ENCODE measurements at places on chromosomes 1 and 21.
A peak's percentile ranks its signal among the peaks of the same experiment; 100 is the strongest.

DNA sequence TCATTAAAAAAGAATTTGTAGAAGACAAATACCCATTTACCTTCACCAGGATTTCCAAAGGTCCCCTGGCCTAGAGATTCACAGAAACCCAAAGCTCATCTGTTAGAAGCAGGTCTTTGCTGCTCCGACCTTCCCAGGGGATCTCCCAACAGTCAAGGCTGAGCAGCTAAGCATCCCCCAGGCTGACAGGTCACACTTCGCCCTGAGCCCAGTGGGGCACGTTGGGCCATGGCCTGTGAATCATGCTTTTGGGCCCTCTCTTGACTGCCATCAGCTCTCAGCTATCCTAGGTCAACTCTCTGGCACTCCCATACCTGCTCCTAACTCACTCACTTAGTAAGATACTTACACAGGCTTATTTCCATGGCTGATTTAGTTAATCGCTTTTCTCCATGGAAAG, 157.7 kb downstream of the DSCAM start:
- DNase-seq: no peak

- DNase-seq: no peak
Measured at GRCh38 chr1:89121641-89122040, 4.3 kb downstream of the GBP2 start.

- DNase-seq: no peak
Measured at GRCh38 chr1:182405578-182405977, 5.1 kb upstream of the TEDDM1 start.

DNA sequence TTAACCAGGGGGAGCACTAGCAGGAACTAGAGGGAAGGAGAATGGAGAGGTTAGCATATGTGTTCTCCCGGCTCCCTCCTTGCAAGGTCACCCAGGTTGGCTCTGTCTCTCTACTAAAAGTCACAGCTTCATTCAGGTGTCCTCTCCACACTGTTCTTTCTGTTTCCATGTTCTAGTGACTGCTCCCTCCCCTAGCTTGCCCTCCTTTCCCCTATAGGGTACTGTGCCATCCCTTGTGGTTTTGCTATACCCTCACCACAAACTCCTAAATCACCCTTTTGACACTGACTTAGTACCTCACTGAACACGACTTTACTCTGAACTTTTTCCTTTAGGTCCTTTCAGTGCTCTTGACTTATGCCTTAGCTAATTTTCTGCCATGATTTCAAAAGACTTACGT, 389.3 kb downstream of the ST6GALNAC3 start:
- no peak for DNase-seq

DNA sequence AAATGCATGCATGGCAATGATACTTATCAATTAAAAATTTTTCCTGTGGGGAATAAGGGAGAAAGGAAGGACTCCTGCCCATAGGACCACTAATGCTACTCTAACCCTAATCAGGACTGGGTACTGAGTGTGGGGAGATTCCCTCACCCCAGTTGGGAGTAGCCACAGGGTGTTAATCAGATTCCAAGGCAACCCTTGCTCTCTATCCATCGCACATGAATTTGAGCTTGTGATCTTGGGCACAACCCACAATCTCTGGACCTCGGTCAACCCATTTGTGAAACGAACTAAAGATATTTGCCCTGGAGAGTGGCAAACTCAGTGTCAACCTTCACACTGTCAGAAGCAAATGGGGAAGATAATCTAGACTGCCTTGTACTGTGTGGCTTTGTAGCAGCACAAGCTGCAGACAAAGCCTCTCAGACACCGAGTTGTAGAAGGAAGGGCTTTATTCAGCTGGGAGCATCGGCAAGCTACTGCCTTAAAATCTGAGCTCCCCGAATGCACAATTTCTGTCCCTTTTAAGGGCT, 69.5 kb downstream of the SERINC2 start:
- no peak for DNase-seq

DNA sequence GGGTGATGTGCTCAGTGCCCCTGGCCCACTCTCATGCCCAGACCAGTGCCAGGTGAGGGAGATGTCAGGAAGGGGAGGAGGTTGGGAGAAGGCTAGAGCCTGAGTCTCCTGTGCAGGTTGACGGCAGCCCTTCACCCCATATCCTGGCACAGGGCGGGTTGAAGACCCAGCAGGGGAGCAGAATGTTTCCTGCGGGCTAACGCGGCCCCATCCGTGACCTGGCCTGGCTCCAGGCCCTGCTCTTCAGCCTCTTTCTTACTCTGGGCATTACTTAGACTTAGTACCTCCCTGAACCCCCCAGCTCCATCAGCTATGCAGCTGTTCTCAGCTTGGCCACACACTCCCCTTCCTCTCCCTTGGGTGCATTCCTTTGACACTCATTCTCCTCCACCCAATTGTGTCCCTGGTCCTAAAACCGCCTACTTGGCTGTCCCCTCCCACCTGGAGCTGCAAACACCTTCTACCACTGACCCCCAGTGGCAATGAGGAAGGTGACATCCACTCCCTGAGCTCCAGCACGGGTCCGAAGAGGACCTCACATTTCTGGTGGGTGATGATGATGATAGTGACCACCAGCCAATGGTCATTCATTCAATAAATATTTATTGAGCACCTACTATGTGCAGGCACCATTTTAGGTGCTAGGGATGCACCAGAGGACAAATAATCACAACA, 179.0 kb downstream of the PTPRU start:
- DNase-seq: peak; percentile 75

DNA sequence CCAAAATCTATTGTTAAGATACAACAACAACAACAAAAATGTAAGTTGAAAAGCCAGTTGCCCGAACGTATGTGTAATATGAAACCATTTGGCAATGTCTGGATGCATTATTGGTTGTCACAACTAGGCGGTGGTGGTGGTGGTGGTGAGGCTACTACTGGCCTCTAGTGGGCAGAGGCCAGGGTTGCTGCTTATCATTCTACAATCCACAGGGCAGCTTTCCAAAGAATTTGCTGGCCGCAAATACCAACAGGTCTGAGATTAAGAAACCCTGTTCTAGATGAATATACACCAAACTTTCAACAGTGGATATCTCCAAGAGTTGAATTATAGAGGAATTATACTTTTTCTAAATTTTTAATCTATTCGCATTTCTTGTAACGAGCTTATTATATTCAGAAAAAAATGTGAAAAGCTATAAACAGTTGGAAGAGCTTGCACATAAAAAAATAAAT, 26.8 kb upstream of the ZNF697 start:
- peak; percentile 37 for DNase-seq

DNA sequence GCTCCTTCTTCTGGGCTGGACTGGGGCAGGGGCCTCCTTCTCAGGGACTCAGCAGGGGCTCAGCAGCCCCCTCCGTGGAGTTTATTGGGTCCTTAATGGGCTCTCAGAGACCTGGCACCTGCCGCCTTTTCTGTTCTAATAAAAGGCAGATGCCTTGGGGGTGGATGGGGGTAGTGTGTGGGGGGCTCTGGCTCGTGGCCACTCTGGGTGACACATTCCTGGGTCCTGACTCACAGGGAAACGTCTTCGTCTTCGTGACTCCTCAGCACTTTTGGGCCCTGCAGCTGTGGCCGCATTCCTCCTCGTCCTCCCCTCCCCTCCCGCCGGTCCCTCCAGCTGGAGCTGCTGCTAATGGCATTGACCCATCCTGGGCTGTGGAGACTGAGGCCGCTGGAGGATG, 107.8 kb upstream of the WNT4 start:
- DNase-seq: peak; percentile 55

DNA sequence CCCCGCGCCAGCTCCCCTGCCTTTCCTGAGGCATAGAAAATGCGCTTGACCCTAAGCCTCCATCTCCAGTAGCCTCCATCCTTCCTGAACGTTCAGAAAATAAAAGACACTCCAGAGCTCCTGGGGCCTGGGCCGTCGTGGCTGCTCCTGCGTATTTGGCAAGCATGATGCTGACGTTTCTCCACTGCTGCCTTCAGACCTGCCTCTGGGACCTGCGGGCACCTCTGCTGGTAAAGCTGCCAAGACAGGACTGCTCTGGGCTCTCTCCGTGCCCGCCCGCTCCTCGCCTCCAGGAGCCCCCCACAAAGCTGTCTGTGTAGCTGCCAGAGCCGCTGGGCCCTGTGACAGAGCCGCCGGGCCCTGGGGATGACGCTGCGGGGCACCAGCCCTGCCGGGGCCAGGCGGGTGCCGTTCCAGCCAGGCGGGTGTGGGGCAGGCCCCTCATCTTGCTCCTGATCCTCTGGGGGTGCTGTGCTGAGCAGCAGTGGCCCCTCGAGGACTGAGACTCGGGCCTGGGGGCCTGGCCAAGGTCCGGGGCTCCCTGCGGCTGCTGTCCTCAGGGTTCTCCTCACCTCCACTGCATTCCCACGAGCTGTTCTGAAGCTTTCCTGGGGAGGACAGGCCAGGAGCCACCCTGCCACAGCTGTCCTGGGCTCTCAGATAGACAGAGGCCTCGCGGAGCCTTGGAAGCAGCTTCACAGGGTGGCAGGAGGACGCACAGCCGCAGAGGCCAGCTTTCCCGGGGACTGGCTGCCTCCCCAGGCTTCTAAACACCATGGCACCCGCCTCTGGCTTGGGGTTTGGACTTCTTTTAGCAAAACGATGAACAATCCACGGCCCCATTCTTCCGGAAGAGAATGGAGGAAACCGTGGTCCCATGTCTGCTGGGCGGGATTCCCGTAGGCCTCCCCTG, 48.1 kb downstream of the MORN1 start:
- DNase-seq: no peak

DNA sequence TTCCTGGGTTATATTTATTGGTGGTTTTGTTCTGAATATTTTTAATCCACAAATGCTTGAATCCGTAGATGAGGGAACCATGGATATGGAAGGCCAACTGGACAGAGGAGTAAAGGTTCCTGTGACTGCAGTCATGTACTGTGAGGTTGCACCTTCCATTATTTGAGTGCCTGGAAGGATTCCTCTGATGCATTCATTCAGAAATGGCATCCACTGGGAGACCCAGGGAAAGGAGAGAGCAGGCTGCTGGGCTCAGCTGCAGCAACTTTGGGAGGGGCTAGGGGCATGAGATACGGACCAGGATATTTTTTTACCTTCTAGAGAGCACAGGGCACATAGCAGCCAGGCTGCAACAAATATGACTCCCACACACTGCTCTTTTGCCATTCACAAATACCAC, 19.5 kb downstream of the AK2 start:
- DNase-seq: no peak

DNA sequence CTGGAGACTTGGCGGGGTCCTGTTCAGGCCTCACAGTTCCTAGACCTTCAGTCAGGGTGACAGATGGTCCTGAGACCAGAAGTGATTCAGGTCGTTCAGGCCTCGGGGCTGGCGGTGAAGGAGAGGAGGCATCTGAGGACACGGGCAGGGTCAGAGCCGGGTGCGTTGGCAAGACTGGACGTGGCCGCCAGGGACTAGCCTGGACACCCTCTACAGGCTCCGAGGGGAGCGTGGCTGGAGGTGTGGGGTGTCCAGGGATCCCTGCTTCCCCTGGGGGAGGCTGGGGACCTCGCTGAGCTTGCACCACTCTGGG, 64.0 kb upstream of the TARDBP start:
- no peak for DNase-seq

DNA sequence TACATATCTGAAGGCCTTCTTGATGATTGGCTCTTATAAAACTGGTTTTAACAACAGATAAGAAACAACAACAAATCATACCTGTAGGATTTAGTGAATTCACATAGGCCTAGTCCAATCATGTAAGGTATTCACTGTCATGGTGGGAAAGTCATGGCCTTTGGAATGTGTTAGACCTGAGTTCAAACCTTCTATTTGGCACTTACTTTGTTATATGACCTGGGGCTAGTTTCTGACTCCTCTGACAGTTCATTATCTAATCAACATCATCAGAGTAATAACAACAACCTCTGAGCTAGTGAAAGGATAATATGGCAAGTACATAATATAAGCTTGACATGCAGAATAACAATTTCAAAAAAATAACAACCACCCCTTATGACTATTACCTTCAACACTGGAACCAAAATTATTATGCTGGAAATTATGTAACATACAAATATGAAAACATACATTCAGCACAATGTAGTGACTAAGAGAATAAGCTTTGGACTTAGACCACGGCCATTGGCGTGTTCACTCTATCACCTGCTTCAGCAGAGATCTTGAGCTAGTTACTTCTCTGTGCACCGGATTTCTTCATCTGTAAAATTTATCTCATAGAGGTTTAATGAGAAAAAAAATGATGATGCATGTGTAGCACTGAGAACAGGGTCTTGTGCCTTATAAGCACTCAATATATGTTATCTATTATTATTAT, 597.6 kb downstream of the LMO4 start:
- no peak for DNase-seq

GRCh38 chr1:46546210-46546609, 5.2 kb downstream of the KNCN start:
- no peak for DNase-seq

- DNase-seq: no peak
Measured at GRCh38 chr1:5338466-5338865, 653.8 kb downstream of the NPHP4 start.

- no peak for DNase-seq
Measured at GRCh38 chr21:34781526-34781925, 112.7 kb downstream of the CLIC6 start.

DNA sequence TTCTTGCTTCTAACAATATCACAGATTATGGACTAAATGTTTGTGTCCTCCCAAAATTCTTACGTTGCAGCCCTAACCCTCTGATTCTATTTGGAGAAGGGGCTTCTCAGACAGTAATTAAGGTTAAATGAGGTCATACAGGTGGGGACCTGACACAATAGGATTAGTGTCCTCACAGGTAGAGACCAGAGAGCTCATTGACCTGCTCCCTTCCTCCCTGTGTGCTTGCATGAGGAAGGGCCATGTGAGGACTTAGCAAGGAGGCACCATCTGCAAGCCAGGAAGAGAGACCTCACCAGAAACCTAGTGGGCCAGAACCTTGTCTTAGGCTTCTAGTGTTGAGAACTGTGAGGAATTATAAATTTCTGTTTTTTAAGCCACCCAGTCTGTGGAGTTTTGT, 322.6 kb downstream of the SMYD3 start:
- DNase-seq: no peak

GRCh38 chr1:201116091-201116490, 3.9 kb upstream of the CACNA1S start:
- DNase-seq: no peak

DNA sequence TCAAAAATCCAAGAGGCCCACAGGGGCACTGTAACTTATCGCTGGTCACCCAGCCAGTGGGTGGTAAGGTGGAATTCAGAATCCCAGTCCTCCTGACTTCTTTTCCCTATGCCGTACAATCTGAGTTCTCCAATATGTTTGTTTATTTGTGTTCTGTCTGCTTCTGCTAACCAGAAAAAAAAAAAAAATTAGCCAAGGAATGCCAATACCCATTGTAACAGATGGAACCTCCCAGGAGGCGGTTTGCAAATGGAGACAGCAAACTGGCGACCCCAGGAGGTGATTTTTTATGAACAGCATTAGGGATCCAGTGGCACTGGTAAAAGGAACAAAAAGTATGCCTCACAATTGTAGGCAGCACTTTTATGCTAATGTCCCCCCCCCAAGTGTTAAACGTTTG, 189.0 kb upstream of the FGGY start:
- DNase-seq: no peak

- no peak for DNase-seq
Measured at GRCh38 chr1:247431643-247432042, 15.7 kb downstream of the NLRP3 start.

- no peak for DNase-seq
Measured at GRCh38 chr1:78722947-78723346, 73.3 kb downstream of the IFI44 start.

- peak; percentile 72 for DNase-seq
Measured at GRCh38 chr1:186212568-186213224, 162.4 kb downstream of the TPR start.

- DNase-seq: no peak
Measured at GRCh38 chr1:117605164-117605773, 579 bp upstream of the TENT5C start.

Measured in iPS-NIHi11 (cell line).